ENCODE measurements at places on chromosomes 2 and 18.

DNA sequence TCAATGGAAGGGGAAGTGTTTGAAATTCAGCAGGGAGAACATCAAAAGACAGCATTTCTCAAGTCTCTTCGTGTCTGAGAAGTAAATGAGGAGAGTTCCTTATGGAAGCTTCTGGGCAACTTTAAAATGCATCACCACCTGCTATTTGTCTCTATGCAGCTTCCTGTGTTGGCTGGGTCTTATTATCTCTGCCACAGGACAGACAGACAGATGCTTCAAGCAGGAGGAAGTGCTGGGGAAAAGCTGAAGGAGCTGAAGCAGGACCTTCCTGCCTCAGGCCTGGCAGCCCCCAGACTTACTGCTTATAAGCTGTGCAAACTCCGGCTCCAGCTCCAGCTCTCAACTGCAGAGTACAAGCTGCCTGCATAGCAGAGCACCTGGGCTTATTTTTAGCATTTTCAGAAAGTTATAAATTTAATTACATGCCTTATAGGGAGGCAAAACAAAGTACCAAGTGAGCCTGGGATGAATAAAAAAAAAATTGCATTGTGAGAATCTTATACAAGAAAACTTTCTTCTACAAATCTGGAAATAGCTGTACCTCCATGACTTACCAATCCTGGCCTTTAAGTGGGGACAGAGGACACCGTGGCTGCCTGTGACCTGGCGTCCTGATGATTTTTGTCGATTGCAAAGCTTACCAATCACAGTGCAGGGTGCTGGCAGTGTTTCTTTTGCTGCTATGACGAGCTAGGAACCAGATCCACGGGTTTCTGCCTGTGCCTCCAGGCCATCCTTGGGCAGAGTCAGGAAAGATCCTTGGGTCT, 206.3 kb downstream of the SEPTIN10 start:
- DNase-seq: no peak

- no peak for DNase-seq
These were observed 21.1 kb downstream of the CPS1 start for GRCh38 chr2:210577263-210578071.

- DNase-seq: no peak
These were observed 32.9 kb downstream of the HS1BP3 start for GRCh38 chr2:20617892-20618467.

DNA sequence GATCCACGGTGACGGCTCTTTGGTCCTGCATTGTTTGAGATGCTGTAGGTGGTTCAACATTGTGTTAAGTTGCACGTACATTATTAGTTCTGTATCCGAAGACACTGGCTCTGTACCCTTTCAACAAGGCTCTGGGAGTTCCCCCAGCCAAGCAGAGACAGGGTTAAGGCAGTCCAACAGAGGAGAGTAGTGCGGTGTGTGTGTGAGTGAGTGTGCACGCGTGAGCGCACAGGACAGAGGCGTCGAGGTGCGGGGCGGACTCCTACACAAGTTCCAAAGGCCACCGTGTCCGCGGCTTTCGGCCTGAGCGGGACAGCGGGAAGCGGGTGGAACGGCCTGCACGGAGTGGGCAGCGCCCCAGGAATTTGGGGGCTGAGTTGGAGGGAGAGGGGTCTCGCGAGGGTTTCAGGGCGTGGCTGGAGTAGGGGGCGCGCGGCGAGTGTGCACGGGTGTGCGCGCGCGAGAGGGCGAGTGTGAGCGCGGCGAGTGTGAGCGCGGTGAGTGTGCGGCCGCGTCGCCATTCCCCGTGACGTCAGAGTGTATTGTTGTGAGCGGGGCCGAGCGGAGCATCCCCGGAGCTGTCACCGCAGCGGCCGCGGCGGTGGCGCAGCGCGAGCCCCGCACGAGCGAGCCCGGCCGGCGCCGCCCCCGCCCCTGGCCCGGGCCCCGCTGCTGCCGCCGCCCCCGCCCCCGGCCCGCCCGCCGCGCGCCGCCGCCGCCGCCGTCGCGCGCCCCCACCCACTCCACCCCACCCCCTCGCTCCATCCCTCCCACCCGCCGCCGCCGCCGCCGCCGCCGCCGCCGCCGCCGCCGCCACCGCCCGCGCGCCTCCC, at the start of gene ASXL3:
Gene ASXL3 (plus strand): TSS at position 535 of the 833 bp plus-strand sequence. CDS start 413 bp downstream, outside the sequence.
- DNase-seq: no peak

DNA sequence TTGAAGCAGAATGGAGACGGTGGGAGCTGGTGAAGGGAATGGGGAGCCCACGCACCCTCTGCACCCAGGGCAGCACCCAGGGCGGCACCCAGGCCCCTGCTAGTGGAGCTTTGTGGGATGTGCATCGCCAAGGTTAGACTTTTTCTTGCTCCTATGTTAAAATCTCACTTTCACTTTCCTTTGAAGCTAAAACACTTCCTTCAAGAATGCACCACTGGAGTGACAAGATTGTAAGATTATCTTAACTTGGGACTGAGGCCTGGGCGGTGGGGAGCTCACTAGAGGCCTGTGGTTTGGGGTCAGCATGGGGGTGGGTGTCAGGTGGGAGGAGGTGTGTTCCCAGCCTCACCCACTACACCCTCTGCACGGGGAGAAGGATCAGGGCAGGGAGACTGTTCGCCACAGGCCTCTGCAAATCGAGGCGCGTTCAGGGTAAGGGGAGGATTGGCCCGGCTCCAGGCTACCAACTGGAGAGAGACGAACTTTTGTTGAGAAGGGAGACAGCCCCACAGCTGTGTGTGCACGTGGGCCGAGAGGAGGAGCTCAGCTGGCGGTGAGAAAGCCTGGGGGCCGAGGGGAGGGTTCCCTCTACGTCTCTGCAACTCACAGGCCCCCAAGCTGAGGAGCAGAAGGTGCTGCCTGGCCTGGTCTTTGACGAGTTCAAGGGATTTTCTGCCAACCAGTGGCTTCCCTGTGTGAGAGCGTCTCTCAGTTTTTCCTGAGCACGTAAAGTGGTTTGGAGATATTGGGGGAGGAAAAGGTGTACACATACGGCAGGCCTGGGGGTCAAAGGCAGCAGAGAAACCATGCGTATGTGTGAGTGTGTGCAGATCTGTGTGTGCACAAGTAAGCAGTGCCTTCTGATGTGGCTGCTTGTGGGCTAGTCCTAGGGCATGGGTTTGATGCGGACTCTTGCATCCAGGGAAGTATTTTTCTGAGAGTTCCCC, 147.7 kb downstream of the KLHL29 start:
- no peak for DNase-seq

DNA sequence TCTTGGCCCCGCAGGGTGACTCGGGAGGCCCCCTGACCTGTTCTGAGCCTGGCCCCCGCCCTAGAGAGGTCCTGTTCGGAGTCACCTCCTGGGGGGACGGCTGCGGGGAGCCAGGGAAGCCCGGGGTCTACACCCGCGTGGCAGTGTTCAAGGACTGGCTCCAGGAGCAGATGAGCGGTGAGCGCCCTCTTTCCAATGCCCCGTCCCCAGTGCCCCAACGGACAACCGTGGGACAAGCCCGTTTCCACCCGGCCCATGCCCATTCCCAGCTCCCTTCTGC, 2.6 kb upstream of the CHRND start:
- no peak for DNase-seq

DNA sequence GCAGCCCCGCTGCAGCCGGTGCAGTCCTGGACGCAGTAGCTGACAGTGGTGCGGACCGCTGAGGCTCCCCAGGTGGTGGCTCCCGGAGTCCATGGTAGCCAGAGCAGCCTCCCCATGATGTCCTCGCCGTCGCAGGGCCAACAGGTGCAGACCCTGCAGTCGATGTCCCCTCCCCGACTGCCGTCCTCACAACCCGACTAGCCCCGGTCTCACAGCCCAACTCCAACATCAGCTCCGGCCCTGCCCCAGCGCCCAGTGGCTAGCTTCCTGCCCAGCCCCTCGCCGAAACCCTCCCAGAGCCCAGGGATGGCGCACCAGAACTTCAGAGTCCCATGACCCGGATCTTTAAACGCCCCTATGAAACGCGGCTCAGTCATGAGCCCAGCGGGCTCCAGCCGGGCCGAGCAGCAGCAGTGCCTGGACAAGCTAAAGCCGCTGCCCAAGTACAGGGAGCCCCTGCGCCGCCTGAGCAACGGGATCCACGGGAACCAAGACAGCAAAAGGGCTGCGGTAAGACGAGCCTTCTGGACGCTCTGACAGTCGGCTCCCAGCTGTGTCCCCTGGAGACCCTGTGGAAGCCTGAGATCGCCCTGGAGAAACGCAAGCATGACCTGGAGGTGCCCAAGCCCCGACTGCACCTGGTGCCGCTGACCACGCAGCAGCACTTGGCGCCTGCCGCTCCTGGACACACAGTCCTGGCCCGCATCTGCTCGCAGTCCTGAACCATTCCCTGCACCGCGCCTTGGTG, 53.8 kb upstream of the TUBA3E start:
- DNase-seq: no peak

DNA sequence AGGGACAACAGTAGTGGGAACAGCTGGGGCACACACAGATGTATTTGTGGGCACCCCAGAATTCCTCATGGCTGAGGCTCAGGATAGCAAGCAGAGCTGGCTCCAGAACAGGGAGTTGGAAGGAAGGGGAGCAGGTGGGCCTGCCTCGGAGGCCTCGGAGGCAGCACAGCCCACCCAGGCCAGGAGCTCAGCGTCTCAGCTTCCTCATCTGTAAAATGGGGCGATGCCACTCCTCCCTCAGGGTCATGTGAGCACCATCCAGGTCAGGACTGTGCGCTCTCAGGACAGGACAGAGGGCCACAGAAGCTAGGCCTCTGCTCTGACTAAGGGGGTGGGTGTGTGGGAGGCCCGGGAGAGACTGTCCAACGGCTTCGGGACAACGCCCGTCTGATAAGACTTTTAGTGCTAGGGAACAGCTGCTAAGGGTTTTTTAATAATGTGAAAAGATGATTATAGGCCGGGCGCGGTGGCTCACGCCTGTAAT, 106.2 kb downstream of the HDAC4 start:
- DNase-seq: no peak

DNA sequence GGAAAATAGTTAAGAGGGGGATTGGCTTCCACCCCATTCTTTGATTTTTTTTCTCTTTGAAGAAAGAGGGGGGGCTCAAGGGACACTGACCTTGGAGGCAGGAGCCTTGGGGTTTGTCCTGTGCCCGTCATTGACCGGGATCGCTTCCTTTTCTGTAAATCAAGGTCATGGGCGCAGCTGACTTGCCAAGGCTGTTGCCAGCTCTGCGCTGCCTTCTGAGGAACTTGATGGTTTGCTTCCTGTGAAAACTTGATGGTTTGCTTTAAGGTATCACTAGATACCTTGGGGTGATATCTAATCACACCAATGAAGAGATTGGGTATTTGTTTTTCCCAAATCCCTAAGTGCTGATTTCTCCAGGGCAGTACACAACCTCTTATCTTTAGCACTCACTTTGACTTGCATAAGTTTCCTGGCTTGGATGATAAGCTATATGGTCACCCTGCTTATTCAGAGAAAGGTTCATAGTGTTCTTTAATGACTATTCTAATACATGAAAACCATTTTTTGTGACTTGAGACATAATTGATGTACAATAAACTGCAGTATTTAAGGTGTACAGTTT, 56.0 kb downstream of the DGKD start:
- no peak for DNase-seq

All from stimulated activated naive B cell treated with anti-CD40 and anti-IgM and Interleukin-4, amounts not matched to agents 10 μg/mL and 1 μg/mL and 100 μg/mL, for 72 hours (primary cell).